ENCODE measurements at places on chromosomes 1 and 21. TPM values are rescaled to one million over a fixed set of nuclear protein-coding genes. Genes with fewer than 3 reads are reported as not detected.

- DNase-seq: no peak
Measured at GRCh38 chr1:59322394-59322793, 25.5 kb downstream of the FGGY start.

MROH9 gene
- total RNA-seq: not detected

NDUFV3 gene
- 44.0 TPM for total RNA-seq

DNA sequence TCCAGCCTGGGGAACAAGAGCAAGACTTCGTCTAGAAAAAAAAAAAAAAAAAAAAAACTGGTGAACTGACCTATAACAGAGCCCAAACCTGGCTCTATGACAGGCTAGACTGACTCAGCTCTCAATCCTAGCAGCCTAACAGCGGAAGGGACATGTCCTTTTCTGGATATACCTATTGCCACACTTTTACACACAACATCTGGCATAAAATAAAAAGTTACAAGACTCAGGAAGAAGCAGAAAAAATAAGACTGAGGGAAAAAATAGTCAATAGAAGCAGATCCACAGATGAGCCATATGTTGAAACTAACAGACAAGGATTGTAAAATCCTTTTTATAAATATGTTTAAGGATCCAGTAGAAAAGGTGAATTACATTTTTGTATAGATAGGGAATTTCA, 57.5 kb upstream of the IPO9 start:
- no peak for DNase-seq

- peak; percentile 97 for DNase-seq
Measured at GRCh38 chr1:98323906-98324358, 337.6 kb upstream of the SNX7 start.

NBPF4 gene
- not detected for total RNA-seq

GRCh38 chr1:202649553-202650392, 60.5 kb downstream of the SYT2 start:
- no peak for DNase-seq

SPSB1 gene
- 12.2 TPM for total RNA-seq

DNA sequence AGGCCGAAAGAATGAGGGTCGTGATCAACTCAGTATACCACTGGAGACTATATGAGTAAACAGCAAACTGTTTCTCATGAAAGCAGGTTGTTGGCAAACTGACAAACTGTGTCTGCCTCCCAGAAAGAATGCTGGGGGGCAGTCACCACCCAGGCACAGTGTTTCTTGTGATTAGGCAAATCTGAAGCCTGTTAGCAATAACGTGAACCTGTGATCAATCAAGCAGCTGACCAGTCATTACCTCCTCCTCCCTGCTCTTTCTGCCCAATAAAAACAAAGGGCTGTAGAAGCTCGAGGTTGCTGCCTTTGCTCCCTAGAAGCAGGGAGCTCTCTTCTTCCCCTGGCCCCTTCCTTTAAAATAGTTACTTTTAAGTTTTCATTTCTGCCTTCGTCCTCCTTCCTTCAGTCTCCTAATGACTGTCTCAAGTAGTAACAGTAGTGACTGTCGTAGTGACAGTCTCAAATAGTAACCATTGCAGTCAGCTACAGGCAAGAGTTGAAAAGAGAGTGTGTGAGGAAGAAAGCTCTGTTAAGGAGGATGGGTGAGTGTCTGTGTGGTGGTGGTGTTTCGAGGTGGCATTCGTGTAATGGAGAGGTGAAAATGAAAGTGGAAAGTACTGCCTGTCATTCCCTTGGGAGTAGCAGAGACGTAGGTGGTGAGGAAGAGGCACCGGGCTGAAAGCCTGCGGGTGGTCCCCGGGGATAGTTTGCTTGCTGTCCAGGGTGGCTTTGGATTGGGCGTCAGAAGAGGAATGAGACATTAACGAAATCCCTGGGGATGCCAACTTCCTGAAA, 14.5 kb downstream of the HHAT start:
- DNase-seq: peak; percentile 38

GRCh38 chr1:190320952-190321351, 156.7 kb downstream of the BRINP3 start:
- peak; percentile 31 for DNase-seq

DNA sequence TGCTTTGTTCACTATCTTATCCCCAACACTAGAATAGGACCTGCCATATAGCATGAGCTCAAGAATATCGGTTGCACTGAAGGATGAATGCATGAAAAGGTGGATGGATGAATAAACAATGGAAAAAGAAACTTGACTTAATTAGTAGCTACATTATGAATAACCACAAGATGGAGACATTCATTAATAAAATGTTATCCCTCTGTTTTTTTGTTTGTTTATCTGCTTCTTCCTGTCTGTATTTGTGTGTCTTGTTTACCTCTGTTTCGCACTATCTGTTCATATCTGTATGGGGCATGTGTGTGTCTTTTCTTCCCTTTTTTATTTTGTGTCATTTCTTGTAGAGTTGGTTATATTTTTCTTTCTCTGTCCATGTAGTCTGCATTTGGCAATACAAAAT, 1.1 kb upstream of the OR14I1 start:
- DNase-seq: no peak

DNA sequence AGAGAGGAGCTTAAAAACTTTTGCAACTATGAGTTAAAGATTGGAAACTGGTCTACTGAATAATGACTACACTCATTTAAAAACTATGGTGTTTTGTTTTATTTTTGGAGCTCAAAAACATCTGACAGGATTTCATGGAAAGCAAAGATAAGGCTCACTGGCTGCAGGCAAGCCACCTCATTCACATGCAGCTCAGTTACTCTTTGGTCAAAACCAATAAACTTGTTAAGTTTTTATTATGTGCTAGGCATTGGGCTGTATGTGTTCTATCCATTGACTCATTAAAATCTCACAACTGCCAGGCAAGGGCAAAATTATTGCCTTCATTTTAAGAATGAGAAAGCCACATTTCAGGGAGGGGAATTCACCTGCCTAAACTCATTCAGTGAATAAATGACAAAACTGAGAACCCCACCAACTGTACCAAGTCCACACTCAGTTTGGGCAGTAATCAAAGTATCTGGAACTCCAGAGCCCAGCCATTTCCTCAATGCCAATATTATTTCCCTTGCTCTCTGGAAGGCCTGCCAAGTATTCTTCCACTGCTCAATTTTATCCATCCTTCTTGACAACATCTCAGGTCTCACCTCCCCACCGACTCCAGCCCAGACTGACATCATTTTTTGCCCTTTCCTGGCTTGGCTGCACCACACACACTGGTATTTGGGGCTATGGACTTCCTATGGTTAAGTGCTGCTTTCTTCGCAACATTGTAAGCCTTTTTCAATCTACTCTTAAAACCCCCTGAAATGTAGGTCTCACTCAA, 401.1 kb upstream of the NFIA start:
- DNase-seq: no peak

NUP210L gene
- total RNA-seq: 0.02 TPM
